Activated CD4-positive, alpha-beta T cell treated with anti-CD3 and anti-CD28 coated beads for 1 hour (primary cell): ENCODE measurements at places on chromosomes 5 and 9.

- no peak for DNase-seq
Observed at GRCh38 chr5:125083981-125084380, 337.5 kb upstream of the ZNF608 start.

DNA sequence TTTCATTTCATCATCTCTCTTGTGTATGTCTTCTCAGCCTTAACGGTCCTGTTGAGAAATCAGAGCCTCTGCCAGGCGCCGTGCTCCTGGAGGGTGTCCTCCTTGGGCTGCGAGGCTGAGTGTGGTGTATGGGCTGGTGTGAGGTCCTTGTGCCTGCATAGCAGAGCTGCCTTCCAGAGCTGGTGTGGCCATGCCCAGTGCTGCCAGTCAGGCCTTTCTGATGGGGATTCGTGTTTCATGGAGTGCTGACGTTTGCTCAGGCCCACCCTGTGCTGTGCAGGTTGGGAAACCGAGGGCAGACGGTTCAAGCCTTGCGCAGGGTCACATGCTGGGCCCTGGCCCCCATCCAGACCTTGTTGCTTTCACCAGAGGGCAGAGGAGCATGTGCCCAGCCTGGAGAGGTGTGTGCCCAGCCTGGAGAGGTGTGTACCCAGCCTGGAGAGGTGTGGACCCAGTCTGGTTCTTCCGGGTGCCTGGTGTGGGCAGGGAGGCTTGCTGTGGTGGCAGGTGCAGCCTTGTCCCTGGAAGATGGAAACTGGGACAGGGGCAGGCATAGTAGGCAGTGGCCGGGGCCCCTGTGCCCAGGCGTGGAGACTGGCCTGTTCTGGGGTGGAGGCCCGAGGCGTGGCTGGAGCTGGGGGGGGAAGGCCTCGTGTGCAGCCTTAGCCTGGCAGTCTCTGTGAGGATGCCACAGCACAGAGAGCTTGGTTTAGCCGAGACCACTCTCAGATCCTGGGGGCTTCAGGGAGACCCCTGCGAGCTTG lies 84.0 kb downstream of the RXRA start:
- no peak for DNase-seq

DNA sequence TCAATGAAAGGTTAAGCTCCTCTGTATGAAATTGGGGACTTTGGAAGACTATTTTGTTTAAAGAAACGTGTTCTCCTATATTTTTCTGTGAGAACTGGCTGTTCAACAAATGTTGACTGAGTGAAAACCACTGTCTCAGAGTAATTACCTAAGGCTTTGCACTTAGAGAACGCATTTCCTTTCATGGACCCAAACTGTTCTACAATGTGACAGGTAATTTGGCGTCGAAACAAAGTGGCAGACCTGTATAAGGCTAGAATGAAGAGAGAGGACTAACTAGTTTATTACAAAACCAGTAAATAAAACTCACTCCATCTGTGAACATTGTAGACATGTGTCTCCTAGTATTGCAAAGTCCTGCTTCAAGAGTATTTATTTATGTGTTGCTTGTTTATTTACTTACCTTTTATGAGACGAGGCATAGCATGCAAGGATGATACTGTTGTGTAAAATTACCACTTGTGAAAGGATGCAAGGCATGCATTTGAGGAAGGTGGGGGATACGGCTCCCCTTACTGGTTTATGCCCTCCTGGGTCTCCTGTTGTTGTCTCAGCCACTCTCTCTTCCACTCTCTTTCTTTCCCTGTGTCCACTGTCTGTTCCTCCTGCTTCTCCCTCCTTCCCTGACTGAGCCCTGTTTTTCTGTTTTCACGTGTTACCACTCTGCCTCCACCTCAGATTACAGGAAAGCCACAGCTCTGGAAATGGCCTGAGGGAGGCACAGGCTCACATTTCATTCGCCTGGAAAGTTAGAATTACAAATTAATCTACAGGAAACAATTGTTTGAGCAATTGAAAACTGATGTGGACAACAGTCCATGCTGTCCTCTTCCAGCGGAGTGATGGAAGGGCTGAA lies 444.0 kb upstream of the ZNF608 start:
- no peak for DNase-seq

GRCh38 chr9:22237497-22238363 lies 208.9 kb upstream of the DMRTA1 start:
- no peak for DNase-seq

GRCh38 chr5:57383093-57383861 lies 99.3 kb downstream of the ACTBL2 start:
- no peak for DNase-seq

DNA sequence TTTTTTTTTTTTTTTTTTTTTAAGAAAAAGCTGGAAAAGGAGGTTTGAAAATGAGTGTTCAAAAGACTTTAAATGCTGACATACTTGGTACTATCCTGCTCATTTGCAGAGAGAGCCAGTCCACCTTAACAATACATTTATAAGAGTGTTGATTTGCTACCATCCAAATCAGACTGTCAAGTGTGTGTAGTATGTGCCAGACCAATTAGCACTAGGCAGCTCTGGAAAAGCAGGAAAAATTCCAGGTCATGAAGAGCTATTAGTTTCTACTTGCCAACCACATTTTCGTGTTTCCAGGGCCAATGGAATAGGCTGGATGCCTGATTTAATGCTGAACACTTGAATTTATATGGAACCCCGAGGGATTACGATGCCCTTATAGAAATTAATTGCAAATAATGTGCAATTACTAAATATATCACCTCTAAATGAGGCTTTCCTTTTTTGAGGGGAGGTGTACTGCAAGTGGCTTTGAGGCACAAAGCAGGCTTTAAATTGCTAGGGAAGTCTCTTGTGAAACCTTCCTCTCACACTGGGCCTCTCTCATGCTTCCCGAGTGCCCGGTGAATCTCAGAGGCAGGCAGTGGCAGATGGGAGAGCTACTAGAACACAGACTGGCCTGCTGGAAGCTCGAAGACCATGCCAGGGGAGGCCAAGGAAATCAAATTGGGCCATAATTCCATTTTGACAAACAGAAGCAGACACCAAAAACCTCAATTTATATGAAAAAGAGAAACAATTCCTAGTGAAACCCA lies 178.7 kb downstream of the PPP2R2B start:
- no peak for DNase-seq

GRCh38 chr5:32506799-32507198 lies 62.3 kb upstream of the ZFR start:
- DNase-seq: no peak

GRCh38 chr5:104327801-104328200 lies 765.2 kb upstream of the NUDT12 start:
- no peak for DNase-seq

- no peak for DNase-seq
Observed at GRCh38 chr9:96078897-96079490, 203.5 kb downstream of the ERCC6L2 start.

DNA sequence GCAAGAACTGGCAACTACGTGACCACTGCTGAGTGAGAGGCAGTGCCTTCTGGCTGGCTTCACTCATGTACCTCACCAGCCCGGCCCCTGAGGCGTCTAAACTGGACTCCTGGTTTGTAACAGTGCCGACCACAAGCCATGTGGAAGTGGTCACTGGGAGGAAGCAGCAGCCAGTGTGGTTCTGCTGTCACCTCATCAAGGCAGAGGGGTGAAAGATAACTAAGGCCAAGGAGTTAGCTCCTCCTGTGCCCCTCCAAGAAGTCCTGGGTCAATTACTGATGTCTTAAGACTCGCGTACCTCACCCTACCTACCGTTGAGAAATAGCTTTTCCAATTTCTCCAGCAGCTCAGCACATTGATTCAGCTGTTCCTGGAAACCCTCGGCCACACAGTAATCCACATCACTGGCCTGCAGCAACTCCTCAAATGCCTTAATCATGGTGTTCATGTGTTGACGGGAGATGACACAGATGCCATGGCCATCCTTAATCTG lies 142.9 kb downstream of the CDK5RAP2 start:
- no peak for DNase-seq

GRCh38 chr9:107650995-107651394 lies 161.4 kb upstream of the KLF4 start:
- no peak for DNase-seq

GRCh38 chr5:145658435-145658834 lies 176.7 kb downstream of the PRELID2 start:
- DNase-seq: no peak

GRCh38 chr5:117943541-117943940 lies 1044.8 kb downstream of the DTWD2 start:
- DNase-seq: no peak

GRCh38 chr5:60779466-60779865 lies 64.6 kb downstream of the ELOVL7 start:
- no peak for DNase-seq

GRCh38 chr9:126856326-126856877 lies 4.0 kb upstream of the ZBTB34 start:
- no peak for DNase-seq

GRCh38 chr5:1498623-1499416 lies 24.9 kb downstream of the LPCAT1 start:
- no peak for DNase-seq

GRCh38 chr9:131594906-131595665 lies 49.8 kb downstream of the PRRT1B start:
- DNase-seq: no peak

DNA sequence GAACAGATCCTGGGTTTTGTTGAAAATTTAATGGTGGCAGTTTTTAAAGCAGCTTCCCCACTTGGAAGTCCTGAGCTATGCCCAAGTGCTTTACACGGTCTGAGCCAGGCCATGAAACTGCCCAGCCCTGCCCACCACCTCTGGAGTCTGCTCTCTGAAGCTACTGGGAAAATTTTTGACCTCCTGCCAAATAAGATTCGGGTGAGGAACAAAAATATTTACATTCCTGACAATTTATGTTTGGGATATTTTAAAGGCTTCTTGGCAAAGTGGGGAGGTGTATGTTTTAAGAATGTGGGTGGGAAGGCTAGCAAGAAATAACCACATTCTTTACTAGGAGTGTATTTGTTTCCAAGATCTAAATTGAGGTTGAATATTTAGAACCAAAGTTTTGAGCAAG lies 50.0 kb downstream of the HACD4 start:
- DNase-seq: no peak

DNA sequence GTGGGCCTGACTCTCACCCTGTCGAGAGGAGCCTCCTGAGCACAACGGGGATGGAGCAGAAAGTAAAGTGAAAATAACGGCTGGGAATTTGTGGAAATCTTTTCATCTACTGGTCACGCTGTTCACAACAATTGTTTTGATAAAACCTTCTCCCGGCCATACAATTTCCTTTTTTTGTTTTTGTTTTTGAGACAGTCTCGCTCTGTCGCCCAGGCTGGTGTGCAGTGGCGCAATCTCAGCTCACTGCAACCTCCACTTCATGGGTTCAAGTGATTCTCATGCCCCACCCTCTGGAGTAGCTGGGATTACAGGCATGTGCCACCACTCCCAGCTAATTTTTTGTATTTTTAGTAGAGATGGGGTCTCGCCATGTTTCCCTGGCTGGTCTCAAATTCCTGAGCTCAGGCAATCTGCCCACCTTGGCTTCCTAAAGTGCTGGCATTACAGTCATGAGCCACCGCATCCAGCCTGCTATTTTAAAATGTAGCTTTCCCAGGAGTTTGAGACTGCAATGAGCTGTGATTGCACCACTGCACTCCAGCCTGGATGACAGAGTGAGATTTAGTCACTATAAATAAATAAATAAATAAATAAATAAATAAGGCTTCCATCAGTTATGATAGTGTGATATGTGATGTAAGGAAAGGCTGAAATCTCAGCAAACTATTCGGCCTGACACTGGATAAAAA lies 73.5 kb upstream of the PTGER4 start:
- DNase-seq: no peak

DNA sequence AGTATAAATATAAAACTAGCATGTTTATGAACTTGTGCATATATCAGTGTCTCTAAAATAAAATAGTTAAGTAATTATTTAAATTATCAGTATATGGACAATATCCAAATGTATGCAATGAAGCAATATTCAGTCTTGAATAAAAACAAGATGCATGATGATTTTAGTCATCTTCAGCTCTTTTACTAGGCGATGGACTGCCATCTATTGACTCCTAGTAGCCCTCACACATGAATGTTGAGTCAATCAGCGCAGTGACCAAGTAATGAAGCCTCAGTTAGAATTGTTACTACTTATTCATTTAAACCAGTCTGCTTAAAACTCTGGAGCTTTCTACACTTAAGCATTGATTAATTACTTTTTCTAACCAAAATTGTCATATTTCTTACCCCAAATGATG lies 92.9 kb upstream of the GRHPR start:
- DNase-seq: no peak

GRCh38 chr5:1745796-1746370 lies 53.8 kb downstream of the MRPL36 start:
- no peak for DNase-seq

GRCh38 chr5:154732212-154732611 lies 23.0 kb upstream of the LARP1 start:
- no peak for DNase-seq

DNA sequence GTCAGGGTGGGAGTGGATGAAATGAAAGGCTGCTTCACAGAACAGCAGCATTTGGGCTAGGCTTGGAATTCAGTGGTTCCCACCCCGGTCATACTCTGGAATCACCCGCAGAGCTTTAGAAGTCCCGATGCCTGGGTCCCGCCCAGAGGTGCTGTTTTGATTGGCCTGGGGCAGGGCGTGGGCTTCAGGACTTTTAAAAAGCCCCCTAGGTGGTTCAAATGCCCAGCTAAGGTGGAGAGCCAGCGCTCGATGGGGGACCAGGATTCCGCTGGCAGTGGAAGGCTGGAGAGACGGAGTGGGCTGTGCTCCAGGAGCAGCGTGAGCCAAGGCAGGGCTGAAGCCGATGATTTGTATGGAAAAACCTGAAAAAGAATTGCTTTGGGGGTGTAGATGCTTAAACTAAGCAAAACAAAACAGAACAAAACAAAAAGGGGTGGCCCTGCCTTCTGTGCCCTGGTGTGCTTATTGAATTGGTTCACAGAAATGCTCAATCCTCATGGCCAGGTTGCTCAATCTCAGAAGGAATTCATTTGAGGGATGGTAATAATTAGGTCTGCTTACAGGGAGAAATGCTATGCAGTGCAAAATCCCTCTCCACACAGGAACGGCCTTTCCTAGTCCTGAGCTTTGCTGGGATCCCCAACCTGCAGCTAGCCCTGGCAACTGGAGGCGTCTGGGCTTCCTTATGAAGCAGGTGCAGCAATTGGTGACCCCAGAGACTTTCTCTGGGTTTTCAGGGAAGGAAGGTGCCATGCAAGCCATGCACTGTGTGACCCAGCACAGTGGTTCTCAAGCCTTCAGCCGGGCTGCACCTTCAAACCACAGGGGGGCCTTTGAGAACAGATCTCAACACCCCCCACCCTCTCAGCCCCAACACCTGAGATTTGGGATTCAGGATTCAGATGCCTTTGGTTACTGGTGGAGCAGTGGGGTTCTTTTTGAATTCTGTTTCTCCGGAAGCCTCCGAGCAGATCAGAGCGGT lies 174.0 kb upstream of the ZNF618 start:
- DNase-seq: no peak

DNA sequence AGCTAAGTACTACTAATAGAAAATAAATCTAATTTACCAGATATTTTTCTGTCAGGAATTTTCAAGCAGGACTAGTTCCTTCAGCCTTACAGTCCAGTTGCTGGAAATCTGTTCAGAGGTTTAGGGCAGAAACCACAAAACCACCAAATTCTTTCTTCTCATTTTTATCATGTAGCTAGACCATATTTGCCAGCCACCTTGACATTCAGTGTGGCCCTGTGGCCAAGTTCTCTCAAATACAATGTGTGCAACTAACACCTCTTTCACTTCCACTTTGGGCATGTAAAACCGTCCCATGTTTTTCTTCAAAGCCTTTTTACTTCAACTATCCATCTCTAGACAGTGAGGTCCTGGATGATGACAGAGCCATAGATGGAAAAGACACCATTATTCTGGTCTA lies 1133.2 kb upstream of the CDH18 start:
- no peak for DNase-seq
